ENCODE measurements at places on chromosomes 12 and 14.

- peak; percentile 61 for DNase-seq
Measured at GRCh38 chr12:91811481-91812287, 334.0 kb downstream of the BTG1 start.

GRCh38 chr14:88191605-88192004 lies 131.5 kb downstream of the KCNK10 start:
- DNase-seq, result no peak

DNA sequence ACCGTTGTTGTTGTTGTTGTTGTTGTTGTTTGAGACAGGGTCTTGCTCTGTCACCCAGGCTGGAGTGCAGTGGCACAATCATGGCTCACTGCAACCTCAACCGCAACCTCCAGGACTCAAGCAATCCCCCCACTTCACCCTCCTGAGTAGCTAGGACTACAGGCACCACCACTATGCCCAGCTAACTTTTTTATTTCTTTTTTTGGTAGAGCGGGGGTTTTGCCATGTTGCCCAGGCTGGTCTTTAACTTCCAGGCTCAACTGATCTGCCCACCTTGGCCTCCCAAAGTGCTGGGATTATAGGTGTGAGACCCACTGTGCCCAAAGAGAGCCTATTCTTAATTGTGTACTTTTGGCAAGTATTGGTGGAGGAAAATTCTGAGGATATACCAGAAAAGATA lies 25.7 kb downstream of the MOK start:
- no peak for DNase-seq

- no peak for DNase-seq
Measured at GRCh38 chr14:32427726-32428528, 98.8 kb downstream of the AKAP6 start.

GRCh38 chr12:42809226-42809625 lies 219.7 kb upstream of the PRICKLE1 start:
- no peak for DNase-seq

DNA sequence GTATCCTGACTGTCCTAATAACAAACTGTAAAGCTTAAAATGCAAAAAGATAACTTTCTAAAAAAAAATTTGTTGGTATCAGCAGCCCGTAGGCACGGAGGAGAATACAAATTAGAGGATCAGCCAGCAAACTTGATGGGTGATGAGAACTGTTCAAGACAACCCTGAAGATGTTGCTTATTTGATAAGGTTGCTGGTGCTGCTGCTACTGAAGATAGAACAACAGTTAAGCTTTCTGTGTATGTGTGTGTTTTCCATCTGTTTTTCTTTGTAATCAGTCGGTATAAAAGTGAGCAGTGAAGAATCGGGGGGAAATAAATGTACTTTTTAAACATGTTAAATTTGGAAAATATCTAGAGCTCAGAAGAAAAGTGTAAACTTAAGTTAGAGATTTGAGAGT lies 67.4 kb upstream of the POC1B start:
- no peak for DNase-seq

DNA sequence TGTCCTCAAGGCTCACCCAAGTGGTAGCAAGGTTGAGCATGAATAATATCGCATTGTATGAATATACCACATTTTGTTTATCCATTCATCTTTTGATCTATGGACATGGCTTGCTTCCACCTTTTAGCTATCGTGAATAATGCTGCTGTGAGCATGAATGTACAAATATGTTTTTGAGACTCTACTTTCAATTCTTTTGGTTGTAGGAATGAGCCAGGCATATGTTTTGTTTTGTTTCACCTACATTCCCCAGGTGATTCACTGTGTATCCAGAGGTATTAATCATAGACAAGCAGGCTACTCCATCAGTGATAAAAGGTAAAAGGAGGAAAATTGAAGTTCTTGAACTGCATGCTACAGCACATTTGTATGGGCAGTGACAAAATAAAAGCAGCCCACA lies 35.8 kb downstream of the CDKL1 start:
- DNase-seq, result no peak

GRCh38 chr14:63654346-63654745 lies 12.7 kb upstream of the WDR89 start:
- DNase-seq, result no peak

- no peak for DNase-seq
Measured at GRCh38 chr14:83491091-83491490, 1957.4 kb upstream of the SEL1L start.

GRCh38 chr12:97027482-97027881 lies 120.4 kb downstream of the NEDD1 start:
- no peak for DNase-seq

DNA sequence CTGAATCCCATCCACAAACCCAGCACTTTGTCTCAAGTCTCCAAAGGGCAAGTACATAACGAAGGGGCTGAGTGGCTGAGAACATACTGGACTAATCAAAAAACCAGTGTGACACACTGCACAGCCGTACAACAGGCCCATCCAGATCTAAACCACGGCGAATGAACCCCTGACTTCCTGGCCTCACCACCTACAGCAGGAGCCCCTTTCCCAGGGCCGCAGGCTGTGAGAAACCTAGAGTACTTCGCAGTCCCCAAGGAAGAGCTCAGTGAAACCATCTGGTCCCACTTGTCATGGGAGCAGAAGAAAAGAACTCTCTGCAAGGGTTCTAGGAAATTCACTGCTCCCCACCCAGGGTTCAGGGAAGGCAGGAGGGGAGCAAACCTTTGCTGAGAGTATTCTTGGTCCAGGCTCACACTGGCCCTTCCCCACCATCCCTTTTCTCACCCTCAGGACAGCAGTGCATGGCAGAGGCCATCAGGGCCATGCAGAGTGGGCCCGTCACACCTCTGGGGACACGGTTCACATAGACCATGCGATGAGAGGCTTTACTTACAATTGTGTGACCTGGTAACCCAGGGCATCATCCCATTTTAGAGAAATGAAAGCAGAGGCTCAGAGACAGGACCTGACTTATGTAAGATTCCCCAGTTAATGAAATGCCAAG lies 192.8 kb downstream of the BCL11B start:
- DNase-seq, result no peak

DNA sequence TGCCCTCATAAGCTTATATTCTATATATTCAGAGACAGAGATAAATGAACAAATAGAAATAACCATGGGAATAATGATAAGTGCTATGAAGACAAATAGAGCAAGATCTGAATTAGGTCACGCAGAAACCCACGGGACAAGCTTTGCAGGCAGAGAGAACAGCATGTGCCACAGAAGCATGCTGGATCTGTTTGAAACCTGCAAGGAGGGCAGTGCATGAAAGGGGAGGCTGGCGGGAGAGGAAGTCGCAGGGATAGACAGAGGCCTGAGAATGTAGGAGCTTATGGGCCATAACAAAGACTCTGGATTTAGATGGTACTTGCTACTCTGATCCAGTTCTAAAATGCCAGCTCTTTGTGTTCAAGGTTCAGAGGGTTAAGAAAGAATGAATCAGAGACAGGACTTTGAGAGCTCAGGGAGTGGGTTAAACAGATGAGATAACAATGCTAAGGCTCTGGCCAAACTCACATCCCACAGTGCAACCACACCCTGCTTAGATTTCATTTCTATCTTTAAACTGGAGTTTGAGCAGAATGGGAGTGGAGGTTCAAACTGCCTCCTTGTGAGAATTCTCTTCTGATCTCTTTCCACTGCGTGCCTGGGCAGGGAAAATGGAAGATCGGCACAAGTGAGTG lies 49.2 kb upstream of the PPP1R12A start:
- no peak for DNase-seq

DNA sequence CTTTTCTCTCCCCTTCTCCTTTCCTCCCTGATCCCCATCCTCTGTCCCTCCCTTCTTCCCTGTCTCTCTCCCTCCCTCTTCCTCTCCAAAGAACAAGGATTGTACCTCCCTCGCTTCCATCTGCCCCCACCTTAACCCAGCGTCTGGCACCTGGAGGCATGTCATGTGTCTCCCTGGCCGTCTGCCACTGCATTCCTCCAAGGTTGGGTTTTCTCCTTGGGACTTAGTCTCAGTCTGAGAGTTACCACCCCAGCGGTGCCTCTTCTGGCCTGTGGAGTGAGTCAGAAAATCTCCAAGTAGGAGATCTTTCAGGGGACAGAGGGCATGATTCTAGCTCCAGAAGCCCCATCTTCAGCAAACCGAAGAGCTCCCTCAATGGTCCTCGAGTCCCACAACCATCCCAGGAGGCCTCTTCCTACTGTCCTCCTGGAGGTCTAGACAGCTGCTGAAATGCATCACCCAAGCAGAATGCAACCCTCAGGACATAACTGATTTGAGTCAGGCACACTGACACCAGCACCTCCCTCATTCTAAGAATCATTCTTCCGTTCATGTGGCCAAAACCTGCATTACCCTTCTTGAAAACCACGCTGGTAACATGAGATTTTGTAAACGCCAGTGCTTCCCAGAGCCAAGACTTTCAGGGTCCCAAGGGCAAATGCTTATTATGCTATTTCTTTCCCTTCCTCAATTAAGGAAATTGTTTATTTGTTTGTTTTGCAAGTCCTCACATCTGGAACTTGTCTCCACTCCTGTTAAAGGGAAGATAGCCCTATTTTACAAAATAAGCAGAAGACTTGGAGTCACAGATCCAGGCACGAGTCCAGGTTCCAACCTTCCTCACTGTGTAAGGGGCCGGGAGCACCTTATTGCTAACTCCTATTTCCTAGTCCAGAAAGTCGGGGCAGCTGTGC lies 463.2 kb downstream of the BCL11B start:
- peak; percentile 63 for DNase-seq

DNA sequence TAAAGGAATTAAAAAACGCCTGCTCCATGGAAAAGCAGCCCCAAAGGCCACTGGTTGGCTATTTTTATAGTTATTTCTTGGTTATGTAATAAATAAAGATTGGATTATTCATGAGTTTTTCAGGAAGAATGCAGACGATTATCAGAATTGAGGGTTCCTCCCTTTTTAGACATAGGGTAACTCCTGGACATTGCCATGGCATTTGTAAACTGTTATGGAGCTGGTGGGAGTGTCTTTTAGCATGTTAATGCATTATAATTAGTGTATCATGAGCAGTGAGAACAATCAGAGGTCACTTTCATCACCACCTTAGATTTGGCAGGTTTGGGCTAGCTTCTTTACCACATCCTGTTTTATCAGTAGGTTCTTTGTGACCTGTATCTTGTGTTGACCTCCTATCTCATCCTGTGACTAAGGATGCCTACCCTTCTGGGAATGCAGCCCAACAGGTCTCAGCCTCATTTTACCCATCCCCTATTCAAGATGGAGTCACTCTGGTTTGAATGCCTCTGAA lies 728.7 kb downstream of the GALC start:
- no peak for DNase-seq

Data from breast epithelium (tissue), 4 donors.